Stimulated activated memory B cell treated with anti-CD40 and anti-IgM and Interleukin-4, amounts not matched to agents 10 μg/mL and 1 μg/mL and 100 μg/mL, for 72 hours (primary cell): ENCODE measurements at places on chromosomes 2 and 18.
A peak's percentile ranks its signal among the peaks of the same experiment; 100 is the strongest.

GRCh38 chr2:161998857-161999256 is 75.2 kb downstream of the DPP4 start:
- no peak for ATAC-seq
- peaks cover 11% of the 10 kb centered on the region for H3K27me3 ChIP-seq
- H3K36me3 ChIP-seq: no peaks in the 10 kb centered on the region
- H3K4me1 ChIP-seq: no peaks in the 10 kb centered on the region
- H3K27ac ChIP-seq: no peak overlapping the region

DNA sequence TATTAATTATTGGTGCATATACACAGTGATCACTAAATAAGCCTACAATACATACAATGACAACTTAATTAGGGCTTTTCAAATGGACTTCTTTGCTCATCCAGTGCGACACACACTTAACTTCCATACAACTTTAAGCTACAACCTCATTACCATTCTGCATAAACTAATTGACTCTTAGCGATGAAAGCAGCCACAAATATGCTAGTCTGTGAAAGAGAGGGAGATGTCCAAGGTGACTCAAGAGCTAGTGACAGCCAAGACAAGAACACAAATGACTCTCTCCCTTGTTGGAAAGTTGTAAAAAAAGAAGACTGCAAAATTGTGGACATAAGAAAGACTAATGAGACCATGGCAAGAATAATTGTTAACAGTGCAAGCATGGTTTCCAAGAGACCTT is 264.8 kb downstream of the ARHGAP15 start:
- no peak for ATAC-seq
- H3K27me3 ChIP-seq: no peaks in the 10 kb centered on the region
- peaks cover 27% of the 10 kb centered on the region for H3K4me1 ChIP-seq
- H3K4me3 ChIP-seq: no peak overlapping the region

GRCh38 chr2:150464270-150464669 is 23.2 kb downstream of the RND3 start:
- H3K4me3 ChIP-seq: no peak overlapping the region
- no peaks in the 10 kb centered on the region for H3K27me3 ChIP-seq
- H3K27ac ChIP-seq: no peak overlapping the region
- H3K4me1 ChIP-seq: no peaks in the 10 kb centered on the region

GRCh38 chr2:10844097-10844496 is 31.5 kb upstream of the PDIA6 start:
- no peak overlapping the region for H3K4me3 ChIP-seq
- no peak overlapping the region for H3K27ac ChIP-seq
- H3K27me3 ChIP-seq: peaks cover 47% of the 10 kb centered on the region
- ATAC-seq: no peak
- H3K36me3 ChIP-seq: peaks cover 18% of the 10 kb centered on the region

DNA sequence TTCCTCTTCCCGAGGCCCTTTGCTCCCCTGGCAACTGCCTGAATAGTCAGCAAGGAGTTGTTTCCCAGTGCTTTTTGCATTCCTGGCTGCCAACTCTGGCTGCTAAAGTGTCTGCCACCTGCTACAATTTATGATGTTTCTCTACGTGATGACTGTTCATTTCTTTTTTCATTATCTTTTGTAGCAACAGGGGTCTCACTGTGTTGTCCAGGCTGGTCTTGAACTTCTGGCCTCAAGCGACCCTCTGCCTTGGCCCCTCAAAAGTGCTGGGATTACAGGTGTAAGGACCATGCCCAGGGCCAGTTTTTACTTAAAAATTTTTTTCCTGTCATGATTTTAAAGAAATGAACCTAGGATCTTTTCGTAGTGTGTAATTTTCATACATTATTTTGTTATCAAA is 11.3 kb downstream of the EHBP1 start:
- ATAC-seq: no peak
- peaks cover 19% of the 10 kb centered on the region for H3K36me3 ChIP-seq
- H3K4me1 ChIP-seq: peaks cover 12% of the 10 kb centered on the region
- H3K27ac ChIP-seq: no peak overlapping the region
- H3K4me3 ChIP-seq: no peak overlapping the region

DNA sequence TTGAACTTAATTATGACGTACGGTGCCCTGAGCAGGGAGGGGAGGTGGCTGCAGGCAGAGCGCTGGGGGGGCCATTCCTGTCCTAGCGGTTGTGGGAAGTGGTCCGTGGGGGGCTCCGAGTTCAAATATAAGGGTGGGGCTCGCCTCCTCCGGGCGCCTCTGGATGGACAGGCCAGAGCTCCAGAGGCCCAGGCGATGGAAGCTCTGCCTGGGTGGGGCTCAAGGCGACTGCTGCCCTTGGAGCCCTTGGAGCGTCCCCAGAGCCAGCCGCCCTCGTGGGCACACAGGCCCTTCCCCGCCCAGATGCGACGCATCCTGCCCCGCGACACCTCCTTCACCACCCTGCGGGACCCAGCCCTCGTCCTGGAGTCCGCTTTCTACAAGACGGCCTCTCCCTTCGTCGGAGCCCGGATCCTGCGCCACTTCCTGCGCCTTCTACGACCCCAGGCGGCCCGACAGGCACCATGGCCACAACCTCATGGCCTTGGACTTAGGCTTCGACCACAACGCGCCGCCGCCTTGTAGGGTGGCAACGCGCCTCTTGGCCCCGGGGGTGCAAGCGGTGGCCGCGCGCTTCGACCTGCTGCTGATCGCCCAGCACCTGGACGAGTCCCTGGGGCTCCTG is 10.5 kb downstream of the AQP12B start:
- H3K27me3 ChIP-seq: peaks cover 18% of the 10 kb centered on the region
- H3K27ac ChIP-seq: no peak overlapping the region
- H3K4me3 ChIP-seq: no peak overlapping the region
- ATAC-seq: no peak
- H3K4me1 ChIP-seq: no peaks in the 10 kb centered on the region

- H3K4me1 ChIP-seq: peaks cover 7% of the 10 kb centered on the region
- no peak overlapping the region for H3K27ac ChIP-seq
- no peaks in the 10 kb centered on the region for H3K36me3 ChIP-seq
- no peak overlapping the region for H3K4me3 ChIP-seq
- no peak for ATAC-seq
Measured at GRCh38 chr2:190791347-190791975, 89.2 kb upstream of the GLS start.

DNA sequence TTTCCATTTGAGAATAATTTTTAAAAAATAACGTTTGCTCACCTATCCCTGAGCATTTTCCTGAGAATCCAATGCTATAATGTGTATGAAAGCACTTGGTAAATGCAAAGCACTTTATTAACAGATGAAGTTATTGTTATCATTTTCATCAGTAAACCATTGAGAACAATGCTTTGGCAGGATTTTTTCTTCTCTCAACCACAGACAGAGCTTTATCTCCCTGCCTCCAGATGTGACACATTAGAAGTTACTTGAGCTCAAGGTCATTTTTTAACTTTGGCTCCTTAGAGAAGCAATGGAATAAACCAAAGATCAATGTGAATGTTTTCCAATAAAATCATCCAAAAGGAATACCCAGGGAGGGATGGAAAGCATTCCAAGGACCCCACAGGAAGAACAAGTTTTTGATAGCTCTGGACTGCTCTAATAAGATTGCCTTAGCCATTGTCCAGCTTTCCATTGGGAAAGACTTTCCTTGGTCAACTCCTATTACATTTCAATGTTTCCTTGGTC is 118.9 kb upstream of the NT5C1B start:
- H3K27me3 ChIP-seq: no peaks in the 10 kb centered on the region
- no peak overlapping the region for H3K4me3 ChIP-seq
- H3K27ac ChIP-seq: no peak overlapping the region
- no peaks in the 10 kb centered on the region for H3K4me1 ChIP-seq

DNA sequence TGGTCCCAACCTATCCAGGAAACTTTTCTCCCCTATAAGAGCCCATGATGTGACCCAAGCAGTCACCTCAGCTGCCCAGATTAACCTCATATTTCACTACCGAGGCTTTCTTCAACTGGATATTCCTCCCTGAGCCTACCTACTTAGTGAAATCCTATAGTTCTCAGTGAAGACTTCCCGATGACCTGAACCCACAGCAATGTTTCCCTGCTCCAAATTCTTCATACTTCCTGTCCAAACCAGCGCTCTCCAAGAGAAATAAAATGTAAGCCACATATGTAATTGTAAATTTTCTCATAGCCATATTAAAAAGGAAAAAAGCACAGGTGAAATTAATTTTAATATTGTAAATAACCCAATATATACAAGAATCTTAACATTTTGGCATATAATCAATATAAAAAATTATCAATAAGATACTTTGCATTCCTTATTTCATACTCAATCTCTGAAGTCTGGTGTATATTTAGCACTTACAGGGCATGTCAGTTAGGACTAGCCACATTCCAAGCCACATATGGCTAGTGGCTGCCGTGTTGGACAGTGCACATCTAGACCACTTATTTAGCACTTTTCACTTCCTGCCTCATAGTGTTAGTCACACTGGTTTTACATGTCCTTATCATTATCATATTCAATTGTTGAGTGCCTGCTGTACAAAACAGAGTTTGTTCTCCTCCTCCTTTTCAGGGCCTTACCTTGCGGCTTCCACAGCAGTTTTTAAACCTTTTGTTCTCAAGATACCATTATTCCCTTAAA is 1.9 kb upstream of the STAT4 start:
- H3K27ac ChIP-seq: peak overlapping the region; percentile 92
- no peak overlapping the region for H3K4me3 ChIP-seq
- H3K4me1 ChIP-seq: peaks cover 29% of the 10 kb centered on the region

- peaks cover 40% of the 10 kb centered on the region for H3K4me1 ChIP-seq
- peak; percentile 79 for ATAC-seq
- peaks cover 69% of the 10 kb centered on the region for H3K36me3 ChIP-seq
- H3K4me3 ChIP-seq: peak overlapping the region; percentile 40
- H3K27me3 ChIP-seq: no peaks in the 10 kb centered on the region
Measured at GRCh38 chr2:232838406-232838874, 31.6 kb upstream of the SNORC start.

DNA sequence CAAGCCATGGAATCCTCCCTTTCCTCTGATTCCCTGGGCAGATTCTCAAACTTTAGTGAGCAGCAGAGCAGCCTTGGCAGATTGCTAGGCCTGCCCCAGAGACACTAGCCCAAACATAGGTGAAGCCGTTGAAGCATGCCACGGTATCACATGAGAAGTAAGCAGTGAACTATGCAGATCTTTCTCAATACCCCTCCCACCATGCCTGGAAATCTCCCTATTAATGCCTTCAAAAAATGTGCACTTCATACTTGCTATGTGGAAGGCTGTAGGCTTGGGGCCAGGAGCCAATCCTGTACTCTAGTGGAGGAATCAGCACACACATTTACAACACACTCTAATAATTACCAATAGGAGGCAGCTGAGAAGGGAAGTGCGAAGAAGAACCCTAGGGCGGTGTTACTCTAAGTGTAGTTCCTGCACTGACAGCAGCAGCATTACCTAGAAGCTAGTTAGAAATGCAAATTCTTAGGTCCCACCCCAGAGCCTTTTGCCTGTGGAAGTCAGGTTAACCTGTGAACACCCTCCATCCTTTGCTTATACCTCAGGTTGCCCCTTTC is 305.1 kb upstream of the SPRED2 start:
- no peak overlapping the region for H3K27ac ChIP-seq
- no peaks in the 10 kb centered on the region for H3K36me3 ChIP-seq
- ATAC-seq: no peak
- no peaks in the 10 kb centered on the region for H3K4me1 ChIP-seq

DNA sequence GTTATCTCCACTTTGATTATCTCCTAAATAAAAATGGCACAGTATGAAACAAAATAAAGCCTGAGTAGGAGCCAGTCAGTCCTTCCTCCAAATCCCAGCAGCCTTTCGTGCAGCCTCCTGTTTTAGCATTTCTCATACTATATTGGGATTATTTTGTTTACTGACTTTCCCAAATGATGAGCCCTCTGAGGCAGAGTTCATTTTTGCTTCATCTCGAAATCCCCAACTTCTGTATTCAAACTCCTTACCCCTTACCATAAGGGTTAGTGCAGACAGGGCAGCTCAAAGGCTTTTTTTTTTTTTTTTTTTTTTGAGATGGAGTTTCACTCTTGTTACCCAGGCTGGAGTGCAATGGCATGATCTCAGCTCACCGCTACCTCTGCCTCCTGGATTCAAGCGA is 113.3 kb upstream of the FOSL2 start:
- peaks cover 11% of the 10 kb centered on the region for H3K4me1 ChIP-seq
- H3K27me3 ChIP-seq: no peaks in the 10 kb centered on the region
- peaks cover 40% of the 10 kb centered on the region for H3K36me3 ChIP-seq
- H3K4me3 ChIP-seq: no peak overlapping the region
- no peak overlapping the region for H3K27ac ChIP-seq

GRCh38 chr2:150264442-150264841 is 223.0 kb downstream of the RND3 start:
- no peaks in the 10 kb centered on the region for H3K27me3 ChIP-seq
- H3K36me3 ChIP-seq: no peaks in the 10 kb centered on the region
- no peak for ATAC-seq
- no peaks in the 10 kb centered on the region for H3K4me1 ChIP-seq

GRCh38 chr2:238854246-238854645 is 6.4 kb downstream of the TWIST2 start:
- ATAC-seq: no peak
- H3K4me3 ChIP-seq: no peak overlapping the region
- no peaks in the 10 kb centered on the region for H3K4me1 ChIP-seq
- H3K27me3 ChIP-seq: peaks cover 17% of the 10 kb centered on the region
- H3K27ac ChIP-seq: no peak overlapping the region

GRCh38 chr18:75790796-75791195 is 363.3 kb upstream of the SMIM21 start:
- no peak overlapping the region for H3K27ac ChIP-seq
- H3K4me3 ChIP-seq: no peak overlapping the region
- H3K4me1 ChIP-seq: no peaks in the 10 kb centered on the region
- no peaks in the 10 kb centered on the region for H3K36me3 ChIP-seq
- no peaks in the 10 kb centered on the region for H3K27me3 ChIP-seq

DNA sequence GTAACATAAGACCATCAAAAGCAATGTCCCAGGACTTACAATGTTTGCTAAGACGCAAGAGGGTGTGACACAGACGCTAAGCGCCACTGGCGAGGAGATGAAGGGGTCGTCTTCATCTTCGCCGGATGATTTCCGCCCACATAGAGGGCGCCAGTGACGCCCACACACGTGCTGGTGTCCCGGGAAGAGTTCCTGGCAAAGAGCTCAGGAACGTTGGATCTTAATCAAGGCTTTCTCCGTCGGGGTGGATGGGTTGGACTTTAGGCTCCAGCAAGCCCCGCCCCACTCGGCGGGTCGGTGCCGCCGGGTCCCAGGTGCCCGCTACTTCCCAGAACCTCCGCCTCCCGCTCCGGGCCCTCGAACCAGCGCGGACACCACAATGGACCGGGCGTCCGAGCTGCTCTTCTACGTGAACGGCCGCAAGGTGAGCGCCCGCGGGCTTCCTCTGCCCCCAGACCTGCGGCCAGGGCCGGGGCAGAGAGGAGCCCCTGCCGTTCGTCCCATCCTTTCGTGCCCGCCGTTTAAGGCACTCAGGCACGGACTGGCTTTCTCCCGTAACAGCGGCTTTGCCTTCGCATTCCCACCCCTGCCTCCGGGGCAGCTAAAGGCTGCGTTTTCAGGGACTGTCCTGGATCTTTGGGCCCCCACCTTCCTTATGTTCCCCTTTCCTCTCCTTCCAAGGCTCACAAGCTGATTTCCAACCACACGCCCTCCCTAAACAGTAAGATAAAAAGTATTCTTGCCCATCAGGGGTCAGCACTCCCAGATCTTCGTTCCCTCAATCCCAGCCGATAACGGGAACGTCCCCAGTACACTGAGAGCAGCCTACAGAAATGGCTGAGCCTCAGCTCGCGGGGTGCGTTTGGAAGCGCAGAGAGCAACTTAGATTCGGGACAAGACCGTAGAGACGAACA is at the start of gene AOX1:
TSS of gene AOX1 (plus strand) at position 285 of the 914 bp plus-strand sequence. CDS start at position 380, 95 bp downstream.
- H3K4me1 ChIP-seq: peaks cover 9% of the 10 kb centered on the region
- H3K36me3 ChIP-seq: peaks cover 6% of the 10 kb centered on the region
- no peak within 1 kb of the TSS for H3K27ac ChIP-seq
- peaks cover 40% of the 10 kb centered on the region for H3K27me3 ChIP-seq
